ENCODE measurements at places on chromosomes 3 and 15.

DNA sequence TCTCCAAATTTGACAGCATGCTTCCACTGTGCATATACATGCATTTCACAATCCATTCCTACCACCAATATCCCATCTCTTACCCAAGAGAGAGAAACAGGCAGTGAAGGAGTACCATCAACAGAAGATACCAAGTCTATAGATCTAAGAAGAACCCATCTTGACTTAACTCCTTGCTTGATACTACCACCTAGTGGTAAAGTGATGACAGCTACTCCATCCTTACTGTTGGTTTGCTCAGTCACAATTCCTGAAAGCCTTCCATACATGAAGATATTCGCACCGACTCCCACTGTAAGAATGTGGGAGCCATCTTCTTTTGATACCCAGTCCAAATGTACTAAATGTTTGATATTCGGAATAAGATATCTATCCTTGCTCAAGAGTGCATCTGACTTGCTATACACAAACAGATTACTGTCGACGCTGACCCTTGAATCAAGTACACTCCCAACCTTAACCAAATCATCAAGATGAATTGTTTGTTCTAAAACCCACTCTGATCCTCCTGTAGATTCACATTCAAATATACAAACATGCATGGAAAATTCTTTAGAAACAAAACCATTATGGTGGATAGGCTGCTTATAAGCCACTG is 123.1 kb downstream of the DMXL2 start:
- no peak for DNase-seq

GRCh38 chr15:92316586-92317295 is 76.9 kb upstream of the ST8SIA2 start:
- DNase-seq = no peak

DNA sequence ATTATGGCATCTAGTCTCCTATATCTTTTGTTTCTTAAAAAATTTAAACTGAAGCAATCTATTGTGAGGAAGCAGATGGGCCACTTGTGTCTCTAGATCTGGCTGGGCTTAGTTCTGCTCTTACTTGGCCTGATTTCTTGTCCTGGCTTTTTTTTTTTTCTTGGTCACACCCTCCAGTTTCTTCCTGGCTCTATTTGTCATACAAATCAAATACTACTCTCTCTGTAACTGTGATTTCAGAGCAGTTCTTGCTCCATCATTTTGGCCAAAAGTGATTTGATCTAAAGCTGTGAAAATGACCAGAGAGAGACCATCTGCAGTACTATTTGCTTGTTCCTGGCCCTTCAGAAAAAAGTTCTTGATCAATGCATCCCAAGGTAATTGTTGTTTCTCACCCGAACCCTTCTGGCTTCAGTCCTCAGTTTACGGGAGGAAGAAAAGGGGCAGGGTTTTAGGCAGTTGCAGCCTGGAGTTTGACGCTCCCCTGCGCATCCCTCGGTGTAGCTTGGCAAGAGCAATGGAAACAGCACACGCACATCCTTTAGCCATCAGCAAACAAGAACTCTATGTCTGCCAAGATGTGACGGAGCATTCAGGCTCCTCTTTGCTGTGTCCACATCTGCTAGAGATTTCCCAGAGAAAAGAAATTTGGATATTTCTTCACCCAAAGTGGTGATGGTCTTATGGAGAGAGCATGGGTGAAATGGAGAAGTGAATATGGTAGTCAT is 31.6 kb downstream of the CHST2 start:
- no peak for DNase-seq

DNA sequence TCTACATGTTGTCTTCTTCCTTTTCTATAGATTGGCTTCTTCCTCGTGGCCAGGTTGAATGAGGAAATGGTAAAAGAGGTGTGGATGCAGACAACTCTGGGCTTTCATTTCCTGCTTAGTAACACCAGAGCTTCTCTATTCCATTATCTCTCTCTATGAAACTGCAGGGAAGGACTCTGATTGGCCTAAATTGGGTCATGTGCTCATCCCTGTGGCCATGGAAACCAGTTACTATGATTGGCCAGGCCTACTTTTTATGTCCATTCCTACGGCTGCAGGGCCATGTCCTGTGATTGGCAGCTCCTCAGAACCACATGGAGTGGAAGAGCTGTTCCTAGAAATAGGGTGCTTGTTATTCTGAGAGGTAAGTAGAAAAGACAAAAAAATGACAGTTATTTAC is 486.9 kb upstream of the ADAMTS9 start:
- DNase-seq = no peak

DNA sequence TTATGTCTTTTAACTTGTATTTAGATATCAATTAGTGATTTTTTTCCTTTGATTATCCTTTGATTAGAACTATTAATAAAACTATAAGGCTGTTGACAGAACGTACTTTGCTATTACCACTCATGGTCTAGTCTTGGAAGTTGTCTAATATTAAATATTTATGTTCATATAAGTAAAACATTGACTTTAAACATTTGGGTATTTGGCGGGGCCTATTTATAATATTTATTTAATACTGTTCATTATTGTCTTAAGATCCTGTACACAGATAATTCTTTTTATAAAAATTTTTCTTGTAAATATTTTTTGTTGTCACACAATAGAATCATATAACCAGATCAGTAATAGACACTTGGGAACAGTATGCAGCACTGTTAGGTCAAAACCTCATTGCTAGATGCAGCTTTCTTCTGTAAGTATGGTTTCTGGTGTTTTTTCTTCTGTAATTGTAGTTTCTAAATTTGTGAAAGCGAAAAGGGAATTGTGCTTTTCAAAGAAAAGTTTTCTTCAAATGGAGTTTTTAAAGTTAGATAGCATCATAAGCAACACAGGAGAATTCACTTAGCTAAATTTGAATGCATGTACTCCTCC is 93.4 kb downstream of the FNDC3B start:
- DNase-seq = no peak

DNA sequence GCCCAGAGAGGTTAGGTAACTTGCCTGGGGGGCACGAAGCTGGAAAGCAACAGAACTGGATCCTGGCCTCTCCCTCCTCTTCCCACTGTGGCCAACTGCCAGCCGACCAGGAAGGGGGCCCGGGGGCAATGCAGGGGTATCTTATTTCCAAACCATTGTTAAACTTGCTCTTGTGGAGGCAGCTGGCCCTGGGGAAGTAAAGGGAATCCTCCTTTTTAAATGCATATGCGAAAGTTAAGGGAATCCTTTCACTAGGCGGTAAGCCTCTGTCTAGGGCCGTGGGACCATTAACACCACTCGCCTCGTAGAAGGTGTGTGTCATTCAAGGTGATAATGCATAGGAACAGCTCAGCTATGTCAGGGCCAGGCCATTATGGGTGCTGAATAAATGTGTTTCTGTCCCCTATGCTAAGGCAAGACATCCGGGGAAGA is 68.6 kb downstream of the ST6GAL1 start:
- DNase-seq = no peak

DNA sequence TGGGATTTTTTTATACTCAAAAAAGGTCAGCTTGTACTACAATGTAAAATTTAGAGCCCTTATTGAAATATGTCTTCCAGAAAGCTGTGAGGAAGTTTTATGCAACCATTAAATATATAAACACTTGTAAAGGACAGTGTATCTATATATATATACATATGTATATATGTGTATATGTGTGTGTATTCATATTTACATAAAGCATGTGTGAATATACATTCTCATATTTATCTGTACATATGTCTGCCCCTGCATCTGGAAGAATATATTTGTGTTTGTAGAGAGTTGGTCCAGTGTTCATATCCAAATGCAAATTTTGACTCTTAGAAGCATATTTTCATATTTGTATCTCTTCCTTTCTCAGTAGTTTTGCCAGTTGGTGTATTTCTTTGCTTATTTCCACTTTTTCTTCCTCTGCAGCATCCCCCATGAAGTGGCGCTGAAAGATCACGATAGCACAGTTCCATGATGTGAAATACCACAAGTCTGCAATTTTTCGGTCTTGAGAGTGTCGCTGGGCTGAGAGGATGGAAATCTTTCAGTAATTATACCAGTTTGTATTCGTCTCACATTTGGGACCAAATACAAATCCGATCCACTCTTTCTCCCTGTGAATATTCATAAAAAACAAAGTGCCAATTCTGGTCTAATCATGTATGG is 311.7 kb upstream of the DPH6 start:
- no peak for DNase-seq

DNA sequence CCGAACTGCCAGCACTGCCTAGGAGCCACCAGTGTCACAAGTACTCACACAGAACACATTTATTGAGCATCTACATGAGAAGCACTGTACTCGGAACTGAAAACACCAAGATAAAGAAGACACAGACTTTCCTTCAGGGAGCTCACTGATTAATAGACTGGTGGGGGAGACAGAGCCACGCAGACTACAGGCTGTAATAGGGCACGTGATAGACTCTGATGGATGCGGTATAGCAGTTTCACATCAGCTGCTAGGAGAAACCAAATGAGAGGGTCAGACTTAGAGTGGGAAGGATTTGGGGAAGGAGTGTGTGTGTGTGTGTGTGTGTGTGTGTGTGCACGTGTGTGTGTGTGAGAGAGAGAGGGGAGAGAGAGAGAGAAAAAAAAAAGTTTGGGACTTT is 12.1 kb downstream of the EPHB1 start:
- DNase-seq = no peak

DNA sequence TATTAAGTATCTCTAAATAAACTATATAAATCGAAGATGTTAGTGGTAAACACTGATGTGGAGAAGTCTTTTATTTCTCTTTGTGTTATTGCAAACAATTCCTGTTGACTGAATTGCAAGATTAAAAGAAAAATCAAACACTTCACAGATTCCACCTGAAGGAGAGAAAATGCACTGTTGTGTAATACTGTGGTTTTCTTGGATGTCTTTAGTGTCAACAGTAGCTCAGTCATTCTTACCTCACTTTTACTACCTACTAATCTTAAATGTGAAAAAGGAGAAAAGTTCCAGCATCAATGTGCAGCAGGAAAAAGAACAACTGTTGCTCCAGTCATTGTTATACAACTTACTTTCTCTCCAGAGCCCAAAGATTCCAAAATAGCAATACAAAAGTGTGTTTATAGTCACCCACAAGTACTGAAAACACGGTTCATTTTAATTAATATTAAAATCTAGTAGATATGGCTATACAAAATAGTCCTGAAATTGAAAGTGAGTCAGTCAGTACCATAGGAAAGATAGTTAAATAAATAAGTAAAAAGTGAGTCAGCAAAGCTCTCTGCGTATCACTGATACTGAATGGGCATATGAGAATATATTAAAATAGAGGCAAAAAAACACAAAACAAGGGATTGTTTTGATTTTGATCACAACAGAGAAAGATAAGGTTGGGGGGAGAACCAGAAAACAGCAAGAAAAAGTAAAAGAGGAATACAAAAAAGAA is 90.5 kb upstream of the CSPG5 start:
- DNase-seq = no peak

Data from activated CD4-positive, alpha-beta T cell treated with anti-CD3 and anti-CD28 coated beads for 4 hours (primary cell).